ENCODE measurements at places on chromosomes 16 and 17.
A peak's percentile ranks its signal among the peaks of the same experiment; 100 is the strongest.

- DNase-seq = no peak
Measured at GRCh38 chr17:41519501-41520224, 973 bp upstream of the KRT15 start.

- no peak for DNase-seq
Measured at GRCh38 chr17:48545022-48545375, at the start of gene HOXB2. Gene HOXB2 (minus strand): TSS chr17:48545109. CDS start chr17:48544911, 198 bp downstream.

DNA sequence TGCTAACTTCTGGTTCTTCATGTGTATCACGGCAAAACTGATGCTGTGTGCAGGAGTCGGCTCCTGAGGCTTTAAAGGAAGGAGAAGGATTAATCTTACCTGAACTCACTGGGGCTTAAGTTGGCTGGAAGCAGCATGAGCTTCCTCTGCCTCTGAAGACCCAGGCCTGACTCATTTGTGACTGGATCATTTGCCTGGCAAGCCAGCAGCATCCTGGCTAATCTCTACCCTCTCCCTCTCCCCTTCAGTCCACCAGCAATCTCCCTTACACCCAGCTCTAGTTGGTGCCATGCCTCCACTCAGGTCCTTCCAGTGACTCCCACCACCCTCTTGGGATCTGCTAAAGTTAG lies 150.3 kb downstream of the IRX3 start:
- DNase-seq = no peak

GRCh38 chr16:88274847-88275246 lies 107.9 kb upstream of the ZNF469 start:
- no peak for DNase-seq

GRCh38 chr17:81646869-81647600 lies 9.3 kb downstream of the PDE6G start:
- DNase-seq = no peak

- DNase-seq = no peak
Measured at GRCh38 chr17:41967921-41968578, 1.5 kb downstream of the CNP start.

DNA sequence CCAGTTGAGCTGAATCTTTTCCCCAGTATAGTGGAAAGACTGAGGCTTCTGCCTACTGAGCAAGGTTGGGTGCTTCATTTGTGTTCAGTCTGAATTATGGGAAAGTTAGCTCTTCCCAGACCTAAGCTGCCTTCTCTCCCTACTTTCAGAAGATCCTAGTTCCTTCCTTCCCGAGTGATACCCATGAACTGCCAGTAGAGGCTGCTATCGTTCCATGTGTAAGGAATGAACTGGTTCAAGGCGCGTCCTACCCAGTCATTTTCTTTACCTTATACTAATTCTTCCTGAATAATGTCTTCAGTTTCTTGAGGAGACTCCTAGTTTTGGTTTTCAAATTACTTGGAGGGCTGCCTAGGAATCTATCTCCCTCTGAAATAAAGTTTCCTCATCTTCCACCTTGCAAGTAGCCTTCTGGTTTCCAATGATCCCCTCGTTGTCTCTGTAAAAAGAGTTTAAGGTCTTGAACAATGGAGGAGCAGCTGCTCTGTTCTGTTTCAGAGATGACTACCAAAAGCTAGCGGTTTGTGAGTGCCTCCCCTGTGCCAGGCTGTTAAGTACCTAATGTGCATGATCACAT lies 934 bp upstream of the AOC2 start:
- DNase-seq = peak; percentile 22

DNA sequence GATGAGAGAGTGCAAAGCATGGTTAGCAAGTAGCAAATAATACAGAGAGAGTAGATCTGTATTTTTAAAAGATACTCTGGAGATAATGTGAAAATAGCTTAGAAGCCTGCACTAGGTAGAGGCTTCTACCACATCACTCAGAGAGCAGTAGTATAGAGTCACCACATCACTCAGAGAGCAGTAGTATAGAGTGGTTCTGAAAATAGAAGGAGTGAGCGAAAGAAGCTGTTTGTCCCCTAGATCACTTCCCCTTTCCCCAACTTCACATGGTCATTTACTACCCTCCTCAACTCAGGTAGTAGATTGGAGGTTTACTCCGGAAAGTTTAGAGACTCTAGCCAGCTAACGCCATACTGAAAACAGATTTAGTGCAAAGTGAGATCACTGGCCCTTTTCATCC lies 17.1 kb downstream of the DGKE start:
- no peak for DNase-seq

- DNase-seq = no peak
Measured at GRCh38 chr17:45791041-45791582, 7.0 kb downstream of the CRHR1 start.

GRCh38 chr17:8785547-8786413 lies 13.4 kb downstream of the MFSD6L start:
- DNase-seq = peak; percentile 52

GRCh38 chr16:72542102-72542501 lies 370.1 kb upstream of the PMFBP1 start:
- no peak for DNase-seq

GRCh38 chr17:8079291-8080207 lies 8.0 kb downstream of the ALOX12B start:
- peak; percentile 79 for DNase-seq

DNA sequence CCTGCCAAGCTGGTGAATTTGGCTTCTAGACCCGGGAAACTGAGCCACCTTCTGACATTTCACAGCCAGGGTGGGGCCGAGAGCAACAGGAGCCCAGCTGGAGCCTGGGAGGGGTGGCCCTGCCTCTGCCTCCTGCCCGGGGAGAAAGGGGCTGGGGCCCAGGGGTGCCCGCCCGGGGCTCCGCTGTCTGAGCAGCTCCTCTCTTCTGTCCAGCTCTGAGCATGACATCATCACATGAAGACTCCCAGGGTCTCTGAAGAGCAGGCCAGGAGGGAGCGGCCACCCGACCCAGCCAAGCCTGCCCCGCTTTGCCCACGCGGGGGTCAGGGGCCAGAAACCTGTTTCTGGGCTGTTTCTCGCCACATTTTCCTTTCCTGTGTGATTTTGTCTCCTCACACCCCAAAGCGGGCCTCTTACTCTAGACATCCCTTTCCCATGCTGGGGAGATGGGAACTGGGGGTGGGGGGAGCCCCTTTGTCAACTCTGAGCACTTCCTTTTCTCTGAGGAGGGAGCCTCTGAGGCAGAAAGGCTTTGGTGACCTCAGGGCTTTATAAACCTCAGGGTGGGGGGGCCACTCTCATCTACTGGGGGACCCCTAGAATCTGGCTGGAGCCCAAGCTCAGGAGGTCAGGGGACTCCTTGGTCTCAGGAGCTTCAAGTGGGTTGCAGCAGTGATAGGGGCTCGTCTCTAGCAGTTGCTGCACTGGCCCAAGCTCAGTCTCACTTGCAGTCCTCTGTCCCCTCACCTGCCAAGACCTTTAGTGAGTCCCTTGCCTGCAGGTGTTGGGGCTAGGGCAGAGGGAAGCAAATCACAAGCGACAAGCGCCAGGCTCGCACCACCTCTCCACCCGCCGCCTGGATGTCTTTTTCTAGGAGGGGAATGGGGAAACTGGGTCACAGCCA lies 7.6 kb downstream of the UBALD2 start:
- DNase-seq = no peak

DNA sequence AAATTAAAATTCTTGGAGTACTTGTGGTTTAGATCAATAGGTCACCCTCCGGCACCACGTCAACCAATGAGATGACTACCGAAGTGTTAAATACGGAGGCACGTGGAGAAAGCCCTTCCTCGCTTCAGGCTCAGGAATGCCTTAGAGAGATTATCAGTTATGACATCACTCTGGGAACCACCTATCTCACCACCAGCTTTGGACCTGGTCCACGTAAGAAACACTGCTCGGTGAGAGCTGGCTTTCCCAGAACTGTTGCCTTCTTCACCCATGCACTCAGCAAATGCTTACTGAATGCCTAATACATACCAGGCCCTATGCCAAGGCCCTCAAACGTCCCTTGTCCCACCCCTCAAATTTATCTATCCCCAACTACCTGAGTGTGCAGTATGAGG lies 71.3 kb downstream of the SMG6 start:
- no peak for DNase-seq

DNA sequence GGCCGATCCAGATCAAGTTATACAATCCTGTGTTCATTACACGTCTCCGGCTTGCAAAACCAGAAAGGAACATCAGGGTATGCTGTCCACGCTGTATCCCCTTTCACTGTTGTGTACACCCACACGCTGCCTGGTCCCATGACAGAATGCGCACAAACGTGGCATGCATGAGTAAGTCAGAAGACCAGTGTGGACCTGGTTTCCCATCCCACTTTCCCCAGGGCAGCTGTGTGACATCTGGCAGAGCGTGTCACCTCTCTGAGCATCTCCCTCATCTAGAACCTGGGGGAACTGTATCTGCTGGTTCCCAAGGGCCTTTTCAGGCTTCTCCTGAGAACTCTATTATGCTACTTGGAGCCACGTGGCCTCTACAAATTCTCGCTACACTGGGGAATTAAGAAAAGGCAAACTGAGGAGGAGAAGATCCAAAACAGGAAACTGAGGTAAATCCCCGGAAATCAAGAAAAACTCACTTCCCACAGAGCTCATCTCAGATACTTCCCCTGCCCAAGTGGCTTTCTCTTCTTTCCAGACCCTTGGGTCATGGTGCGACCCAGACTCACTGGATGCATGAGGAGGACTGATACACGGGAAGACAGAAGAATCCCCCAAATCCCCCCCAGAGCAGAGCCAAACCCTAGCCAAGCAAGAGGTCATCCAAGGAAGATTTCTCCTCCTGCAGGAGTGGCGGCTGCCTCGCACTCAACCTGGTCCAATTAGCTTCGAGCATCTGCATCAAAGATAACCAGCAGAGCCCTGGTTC lies 139.3 kb downstream of the GAS7 start:
- DNase-seq = no peak

DNA sequence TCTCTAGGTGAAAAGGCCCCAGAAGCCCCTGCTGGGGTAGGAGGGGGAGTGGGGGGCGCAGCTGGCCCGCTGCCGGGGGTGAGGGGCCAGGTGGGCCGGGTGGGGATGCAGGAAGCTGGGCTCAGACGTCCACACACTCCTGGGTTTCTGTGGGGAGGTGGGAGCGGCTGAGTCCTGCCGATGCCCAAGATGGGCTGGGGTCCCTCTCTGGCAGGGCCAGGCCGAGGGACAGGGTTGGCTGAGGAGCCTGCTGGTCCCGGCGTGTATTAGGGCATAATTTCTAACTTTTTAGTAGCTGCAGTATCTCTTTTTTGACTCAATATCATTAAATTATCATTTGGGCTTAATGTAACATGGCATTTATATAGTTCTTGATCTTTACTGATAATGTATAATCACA lies 121.4 kb upstream of the CORO6 start:
- DNase-seq = no peak

DNA sequence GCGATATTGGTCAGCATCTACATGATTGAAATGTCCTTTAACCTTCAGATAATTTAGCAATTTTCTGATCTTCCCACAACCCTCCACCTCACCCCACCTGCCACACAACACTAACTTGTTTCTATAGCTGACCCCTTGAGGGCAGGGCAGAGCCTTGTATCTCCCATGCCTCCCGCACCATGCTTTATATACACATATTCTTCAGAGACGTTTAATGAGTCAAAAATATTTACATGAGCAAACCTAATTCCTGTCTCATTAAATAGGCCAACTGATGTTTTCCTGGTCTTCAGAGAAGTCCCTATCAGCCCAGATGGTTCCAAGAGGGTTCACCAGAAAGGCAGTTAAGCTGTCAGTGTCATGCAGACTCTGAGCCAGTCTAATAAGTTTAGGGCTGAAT lies 6.6 kb upstream of the DHRS7C start:
- no peak for DNase-seq

DNA sequence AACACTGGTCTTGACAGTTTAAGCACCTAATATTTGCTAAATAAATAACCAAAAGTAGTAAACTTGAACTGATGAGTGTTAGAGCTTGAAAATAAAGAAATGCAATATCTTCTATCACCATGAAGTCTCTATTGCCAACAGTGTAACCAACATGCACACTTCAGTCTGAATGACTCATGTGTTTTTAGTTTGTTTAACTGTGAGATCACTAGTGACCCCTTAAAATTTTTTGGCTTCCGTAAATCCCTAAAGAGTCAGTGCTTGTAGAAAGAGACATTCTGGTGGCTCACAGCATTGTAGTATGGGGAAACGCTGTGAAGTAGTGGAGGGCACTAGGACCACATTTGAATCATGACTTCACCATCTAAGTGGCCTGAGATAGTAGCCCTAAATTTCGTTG lies 341.1 kb downstream of the PMP22 start:
- no peak for DNase-seq

DNA sequence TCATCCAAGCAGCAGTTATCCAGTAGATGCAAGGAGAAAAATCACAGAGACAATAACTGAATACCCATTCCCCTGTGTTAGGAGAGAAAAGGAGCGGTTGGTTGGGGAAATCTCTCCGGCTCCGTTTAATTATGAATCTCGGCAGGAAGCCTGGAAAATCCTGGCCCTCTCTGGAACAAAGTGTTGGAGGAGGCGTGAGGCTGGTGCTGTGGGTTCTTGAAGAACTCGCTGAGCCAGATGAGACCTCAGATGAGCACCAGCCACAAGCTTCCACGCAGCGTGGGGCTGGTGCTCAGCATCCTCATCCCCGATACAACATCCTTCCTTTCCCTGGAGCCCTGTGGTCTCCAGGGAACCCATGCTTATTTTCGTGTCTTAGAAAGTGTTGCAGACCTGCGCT lies 39.7 kb downstream of the CACNG4 start:
- no peak for DNase-seq

DNA sequence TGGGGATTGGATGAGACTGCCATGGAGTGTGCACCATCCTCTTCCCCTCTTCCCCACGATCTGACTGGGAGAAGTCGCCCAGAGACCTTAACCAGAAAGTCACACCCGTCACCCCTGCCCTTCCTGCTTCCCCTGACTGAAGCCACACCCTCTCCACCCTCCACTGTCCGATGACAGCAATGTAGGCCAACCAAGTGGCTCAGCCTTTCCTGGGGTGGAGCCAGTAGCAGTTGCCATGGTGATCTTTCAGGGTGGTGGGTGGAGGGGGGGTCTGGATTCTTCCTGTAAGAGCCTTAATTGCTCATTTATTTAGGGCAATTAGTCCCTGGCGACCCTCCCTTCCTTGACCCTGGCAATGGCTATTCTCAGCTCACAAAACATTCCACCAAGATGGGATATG lies 37.5 kb upstream of the PHB1 start:
- no peak for DNase-seq

GRCh38 chr16:55478827-55479429 lies at the start of gene MMP2:
Gene MMP2 (plus strand): TSS chr16:55479198. CDS start chr16:55479480, 282 bp downstream.
- DNase-seq = no peak

GRCh38 chr16:12214509-12214908 lies 238.0 kb downstream of the SNX29 start:
- no peak for DNase-seq

GRCh38 chr17:27565874-27566670 lies 64.9 kb upstream of the LGALS9 start:
- DNase-seq = no peak

GRCh38 chr16:8611886-8612600 lies 9.5 kb upstream of the METTL22 start:
- no peak for DNase-seq

- DNase-seq = no peak
Measured at GRCh38 chr16:28104404-28104803, 40.9 kb upstream of the GSG1L start.

All from CD4-positive, alpha-beta T cell treated with Interleukin-2 at 100 ng/mL for 4 hours (primary cell).